ENCODE measurements at places on chromosomes 2 and 18. TPM values are rescaled to one million over a fixed set of nuclear protein-coding genes. Genes with fewer than 3 reads are reported as not detected.

Gene TBR1
- not detected for total RNA-seq

Gene CHAC2
- 5.2 TPM for total RNA-seq

Gene IL1R1
- 14.6 TPM for total RNA-seq

Gene FAM237A
- total RNA-seq = not detected

Gene SNTG2
- 1.5 TPM for total RNA-seq

Gene PROKR1
- total RNA-seq = not detected

Gene RAX
- not detected for total RNA-seq

Gene KIAA2012
- not detected for total RNA-seq

Gene HOXD13
- total RNA-seq = not detected

Gene PLEK
- 0.12 TPM for total RNA-seq

Gene LHCGR
- not detected for total RNA-seq

Gene TTC27
- 16.2 TPM for total RNA-seq

Gene STRADB
- 25.0 TPM for total RNA-seq

Gene PARD6G
- 5.4 TPM for total RNA-seq

Gene TET3
- total RNA-seq = 5.7 TPM

Gene GPR155
- total RNA-seq = 3.8 TPM

Gene HOXD1
- 19.0 TPM for total RNA-seq

Gene SCYGR4
- not detected for total RNA-seq

Gene CCDC102B
- 8.2 TPM for total RNA-seq

Gene SLC35F6
- total RNA-seq = 37.2 TPM

Gene CHRND
- total RNA-seq = not detected

Gene AQP12A
- total RNA-seq = not detected

Gene COL3A1
- 54.2 TPM for total RNA-seq

Gene FER1L5
- not detected for total RNA-seq

Gene GPR45
- not detected for total RNA-seq

Gene USP37
- 6.9 TPM for total RNA-seq

Gene ABCA12
- 0.12 TPM for total RNA-seq

Gene ZNF516
- 26.8 TPM for total RNA-seq

Gene EGR4
- total RNA-seq = not detected

Gene QPCT
- total RNA-seq = 28.8 TPM

Gene CYP27C1
- total RNA-seq = 1.9 TPM

Gene SAG
- total RNA-seq = not detected

Gene RNU2-63P
- total RNA-seq = not detected

Gene TPO
- total RNA-seq = not detected
